ENCODE measurements at places on chromosomes 2 and 18.
A peak's percentile ranks its signal among the peaks of the same experiment; 100 is the strongest.

DNA sequence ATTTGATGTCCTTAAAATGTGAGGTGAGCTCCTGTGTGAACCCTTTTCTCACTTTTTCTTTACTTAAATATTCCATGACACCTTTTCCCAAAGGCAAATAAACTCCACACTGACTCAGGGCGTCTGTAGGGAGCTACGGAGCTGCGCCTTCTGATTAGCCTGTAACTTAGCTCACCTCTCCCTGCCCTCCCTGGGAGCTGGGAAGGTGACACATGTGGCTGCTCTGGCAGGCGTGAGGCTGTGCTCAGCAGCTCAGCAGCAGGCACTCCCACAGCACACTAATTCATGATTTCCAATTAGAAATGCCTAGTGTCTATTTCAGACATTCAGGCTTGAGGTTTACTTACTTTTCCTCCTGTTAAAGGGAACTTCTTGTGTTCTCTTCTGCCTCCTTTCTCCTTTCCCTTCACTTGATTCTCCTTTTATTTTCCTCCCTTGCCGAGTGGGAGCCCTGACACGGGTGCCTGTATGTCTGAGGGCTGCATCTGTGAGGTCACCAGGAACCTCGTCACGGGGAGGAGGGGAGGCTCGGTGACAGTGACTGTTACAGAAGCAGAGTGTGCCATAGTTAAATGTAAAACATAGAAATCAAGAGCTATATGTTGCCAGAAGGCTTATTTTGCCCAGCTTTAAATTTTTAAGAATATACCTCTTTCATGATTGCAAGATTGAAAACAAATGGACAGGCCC lies 437.1 kb downstream of the DCDC2C start:
- DNase-seq = no peak

- no peak for DNase-seq
Observed at GRCh38 chr2:72788756-72789155, 37.1 kb downstream of the EXOC6B start.

- DNase-seq = no peak
Observed at GRCh38 chr2:46610021-46610420, 130.7 kb downstream of the TMEM247 start.

GRCh38 chr2:181430406-181431118 lies 26.6 kb upstream of the ITGA4 start:
- no peak for DNase-seq

- DNase-seq = no peak
Observed at GRCh38 chr18:45341454-45341853, 273.8 kb upstream of the SLC14A2 start.

DNA sequence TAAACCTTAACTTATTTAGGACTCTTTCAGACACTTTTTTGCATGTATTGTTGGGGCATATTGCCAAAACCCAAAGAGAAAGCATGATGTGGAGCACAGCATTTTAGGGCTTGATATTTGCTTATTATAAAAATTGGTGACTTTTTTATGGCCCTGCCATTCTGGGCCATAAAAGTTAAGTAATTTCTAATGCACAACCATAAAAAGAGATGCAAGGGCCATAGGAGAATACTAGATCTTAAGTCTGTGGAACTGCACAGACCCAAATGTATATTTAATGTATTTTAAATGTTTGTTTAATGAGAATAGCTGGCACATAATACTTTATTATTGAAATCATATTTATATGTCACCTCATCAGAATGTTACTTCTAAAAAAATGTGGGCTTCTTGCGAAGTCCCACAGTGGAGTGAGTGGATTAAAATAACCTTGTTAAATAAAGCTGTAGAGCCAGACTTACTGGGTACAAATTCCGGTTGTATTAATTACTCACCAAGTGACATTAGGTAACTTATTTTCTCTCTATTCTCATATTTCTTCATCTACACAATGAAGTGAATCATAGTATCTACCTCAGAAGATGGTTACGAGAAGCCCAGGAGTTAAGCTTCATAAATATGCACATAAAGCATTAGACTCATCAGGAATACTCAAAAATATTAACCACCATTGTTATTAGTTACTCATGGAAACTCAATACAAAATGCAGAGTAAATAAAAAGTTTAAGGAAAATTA lies 52.2 kb downstream of the HNMT start:
- DNase-seq = no peak

DNA sequence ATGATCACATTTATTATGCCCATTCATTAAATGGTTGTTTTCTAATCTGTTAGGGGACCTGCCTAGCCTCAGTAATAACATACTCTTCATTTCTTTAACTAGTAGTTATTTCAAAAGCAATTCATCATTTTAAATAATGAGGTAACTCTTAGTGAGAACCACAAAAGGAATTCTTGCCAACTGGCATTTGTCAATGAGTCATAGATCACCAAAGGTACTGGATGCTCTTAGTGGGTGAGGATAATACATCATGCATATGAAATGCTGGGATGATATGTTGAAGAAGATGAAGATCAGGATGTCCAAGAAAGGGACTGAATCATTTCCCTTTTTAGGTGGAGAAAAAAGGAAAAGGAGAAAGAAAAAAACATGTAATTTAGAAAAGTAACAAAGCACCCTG lies 826.2 kb upstream of the DDX18 start:
- DNase-seq = no peak

- DNase-seq = no peak
Observed at GRCh38 chr18:78418379-78418778, 561.2 kb upstream of the SALL3 start.

DNA sequence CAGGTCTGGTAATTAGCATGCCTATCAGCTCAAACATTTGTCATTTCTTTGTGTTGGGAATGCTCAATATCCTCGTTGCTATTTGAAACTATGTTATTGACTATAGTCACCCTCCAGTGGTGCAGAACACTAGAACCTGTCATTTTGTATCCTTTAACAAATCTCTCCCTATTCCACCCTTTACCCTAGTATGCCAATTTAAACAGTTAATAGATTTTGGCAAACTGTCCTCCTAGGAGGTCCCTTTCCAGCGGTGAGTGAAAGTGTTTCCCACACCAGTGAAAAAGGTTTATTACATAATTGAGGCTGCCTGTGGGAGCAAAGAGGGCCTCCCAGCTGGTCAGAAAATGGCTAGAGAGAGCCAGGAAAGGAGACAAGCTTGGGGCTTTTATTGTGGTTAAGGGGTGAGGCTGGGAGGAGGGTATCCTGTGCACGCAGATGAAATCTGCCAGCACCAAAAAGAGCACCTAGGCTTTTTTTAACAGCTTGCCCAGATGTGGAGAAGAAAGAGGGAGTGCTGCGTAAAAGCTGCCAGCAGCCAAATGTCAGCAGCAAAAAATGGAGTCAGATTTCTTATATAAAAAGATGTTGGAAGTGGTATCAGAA lies 1.8 kb upstream of the DRC1 start:
- DNase-seq = no peak

DNA sequence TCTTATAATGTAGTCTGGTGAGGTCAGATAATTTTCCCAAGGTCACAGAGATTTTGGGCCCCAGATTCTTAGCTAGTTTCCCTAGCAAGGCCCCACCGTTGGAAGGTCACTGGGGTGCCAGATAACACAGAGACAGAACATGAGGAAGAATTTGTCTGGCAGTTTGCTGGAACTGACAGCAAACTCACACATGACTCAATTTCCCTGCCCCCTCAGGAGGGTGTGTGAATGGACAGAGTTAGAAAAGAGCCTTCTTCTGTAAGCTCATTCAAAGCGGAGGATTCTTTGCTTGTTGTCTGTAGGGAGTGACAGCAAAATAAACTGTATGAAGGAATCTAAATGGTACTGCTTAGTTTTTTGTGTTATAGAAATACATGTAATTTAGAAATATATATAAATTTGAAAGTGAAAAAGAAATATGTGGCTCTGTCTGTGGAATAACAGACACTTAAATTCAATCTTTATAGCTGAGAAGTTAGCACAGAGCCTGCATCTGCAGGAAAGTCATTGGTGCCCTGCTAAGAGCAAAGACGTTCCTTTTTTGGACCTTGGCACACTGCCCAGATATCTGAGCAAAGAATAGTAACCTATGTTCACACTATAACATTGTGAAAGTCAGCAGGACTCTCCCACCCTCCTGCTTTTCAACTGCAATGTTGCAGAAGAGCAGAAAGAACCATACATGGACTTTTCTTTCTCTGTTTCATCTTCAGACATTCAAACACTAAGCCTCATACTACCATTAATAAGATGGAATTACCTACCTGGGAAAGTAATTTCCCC lies 2.1 kb downstream of the MDH1 start:
- DNase-seq = no peak

DNA sequence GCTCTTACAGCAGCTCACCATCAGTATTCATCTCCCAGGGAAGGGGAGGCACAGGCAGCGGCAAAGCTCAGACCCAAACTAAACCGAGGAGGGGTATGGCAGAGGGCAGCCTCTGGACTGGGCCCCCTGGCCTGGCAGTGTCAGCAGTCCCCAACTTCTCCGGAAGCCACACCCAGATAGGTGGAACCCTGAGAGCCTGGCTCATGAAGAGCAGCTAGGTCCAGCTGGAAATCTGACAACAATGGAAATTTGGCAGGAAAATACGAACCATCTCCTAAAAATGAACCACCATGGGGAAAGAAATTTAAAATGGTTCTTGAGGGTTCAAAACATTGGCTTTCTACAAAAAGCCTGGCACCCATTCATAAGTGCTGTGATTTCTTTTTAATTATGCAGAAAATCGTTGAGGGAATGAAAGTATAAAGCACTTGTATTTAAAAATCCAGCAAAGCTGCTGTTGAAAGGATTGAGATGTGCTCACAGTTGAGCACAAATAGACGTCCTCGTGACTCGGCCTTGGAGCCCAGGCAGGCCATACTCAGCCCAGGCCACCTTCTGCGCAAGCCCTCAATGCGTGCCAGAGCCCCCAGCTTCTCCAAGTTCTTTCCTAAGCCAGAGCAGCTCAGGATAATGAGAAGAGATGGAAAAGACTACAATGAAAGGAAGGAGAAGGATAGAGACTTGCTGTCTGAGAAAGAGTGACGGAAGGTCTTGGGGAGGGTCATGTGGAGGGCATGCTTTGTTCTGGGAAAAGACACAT lies 93.0 kb downstream of the COL6A3 start:
- no peak for DNase-seq

- no peak for DNase-seq
Observed at GRCh38 chr2:178895872-178896271, 88.6 kb upstream of the TTN start.

- no peak for DNase-seq
Observed at GRCh38 chr2:120539937-120540718, 194.2 kb downstream of the INHBB start.

- DNase-seq = no peak
Observed at GRCh38 chr18:77481541-77481940, 231.9 kb downstream of the GALR1 start.

DNA sequence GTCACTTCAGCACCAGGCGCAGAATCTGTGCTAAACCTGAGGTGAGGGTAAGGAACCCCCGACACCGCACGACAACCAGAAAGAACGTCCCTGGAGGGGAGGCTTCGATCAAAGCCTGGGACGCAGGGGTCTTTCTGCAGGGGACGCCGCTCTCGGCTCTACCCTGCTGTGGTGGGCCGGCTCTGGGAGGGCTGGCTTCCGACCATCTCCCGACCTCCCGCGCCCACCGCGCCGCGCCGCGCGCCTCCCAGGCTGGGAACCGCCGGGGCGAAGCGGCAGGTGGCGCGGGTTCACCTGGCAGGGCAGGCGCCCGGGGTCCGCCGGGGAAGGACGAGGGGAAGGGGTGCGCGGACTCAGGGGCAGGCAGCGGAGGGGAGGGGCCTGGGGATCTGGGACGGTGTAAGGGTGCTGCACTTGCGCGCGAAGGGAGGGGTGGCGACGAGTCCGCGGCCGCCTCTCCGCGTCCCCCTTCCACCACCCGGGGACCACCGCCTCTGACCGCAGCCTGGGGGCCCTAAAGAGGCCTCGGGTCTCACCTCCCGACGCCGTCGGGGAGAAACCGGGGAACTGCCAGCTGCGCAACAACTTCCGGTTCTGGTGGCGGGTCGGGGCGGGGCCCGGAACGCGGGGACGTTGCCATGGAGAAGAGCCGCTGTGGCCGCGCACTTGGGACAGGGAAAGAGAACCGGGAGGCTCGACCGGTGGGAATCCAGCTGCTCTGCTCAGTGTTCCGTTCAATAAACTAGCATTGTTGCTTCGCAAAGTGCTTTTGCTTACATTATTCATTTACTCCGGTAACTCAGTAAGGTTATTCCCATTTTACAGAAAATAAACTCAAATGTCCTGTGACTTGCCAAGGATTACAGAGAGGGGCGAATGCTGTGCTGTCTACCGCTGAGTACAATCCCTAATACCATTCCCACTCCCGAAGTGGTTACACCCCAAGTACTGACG lies at the start of gene ZNF396:
Gene ZNF396, minus strand, starts transcription at position 596 of the 954 bp plus-strand sequence. CDS start 3,045 bp downstream, outside the sequence.
- DNase-seq = peak; percentile 5

- no peak for DNase-seq
Observed at GRCh38 chr2:39730685-39731302, 48.3 kb downstream of the THUMPD2 start.

- DNase-seq = no peak
Observed at GRCh38 chr2:160942476-160943142, 217.6 kb upstream of the TANK start.

- DNase-seq = no peak
Observed at GRCh38 chr2:9770006-9770307, 73.3 kb upstream of the TAF1B start.

- DNase-seq = no peak
Observed at GRCh38 chr2:97723156-97724072, 10.0 kb downstream of the ZAP70 start.

GRCh38 chr2:84631047-84631446 lies 114.7 kb downstream of the DNAH6 start:
- no peak for DNase-seq

- no peak for DNase-seq
Observed at GRCh38 chr2:214989187-214989586, 149.2 kb downstream of the ABCA12 start.

GRCh38 chr2:33443274-33443829 lies 33.1 kb upstream of the RASGRP3 start:
- DNase-seq = no peak

DNA sequence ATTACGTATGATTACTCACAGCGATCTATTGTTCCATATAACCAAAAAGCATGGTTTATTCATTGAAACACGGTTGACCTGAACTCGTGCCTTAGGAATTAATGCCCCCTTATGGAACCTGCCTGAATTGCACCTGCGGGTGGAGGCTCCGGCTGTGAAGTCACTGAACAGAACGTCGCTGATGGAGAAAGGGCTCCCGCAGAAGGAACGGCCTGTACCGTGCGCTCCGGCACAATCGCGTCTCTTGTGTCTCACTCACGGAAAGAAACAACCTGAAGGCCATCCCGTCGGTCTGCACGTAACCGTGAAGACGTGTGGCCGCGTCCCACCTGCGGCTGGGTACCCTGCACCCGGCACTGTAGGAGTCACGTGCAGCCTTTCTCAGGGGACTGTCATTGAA lies 133.1 kb downstream of the NFATC1 start:
- no peak for DNase-seq

DNA sequence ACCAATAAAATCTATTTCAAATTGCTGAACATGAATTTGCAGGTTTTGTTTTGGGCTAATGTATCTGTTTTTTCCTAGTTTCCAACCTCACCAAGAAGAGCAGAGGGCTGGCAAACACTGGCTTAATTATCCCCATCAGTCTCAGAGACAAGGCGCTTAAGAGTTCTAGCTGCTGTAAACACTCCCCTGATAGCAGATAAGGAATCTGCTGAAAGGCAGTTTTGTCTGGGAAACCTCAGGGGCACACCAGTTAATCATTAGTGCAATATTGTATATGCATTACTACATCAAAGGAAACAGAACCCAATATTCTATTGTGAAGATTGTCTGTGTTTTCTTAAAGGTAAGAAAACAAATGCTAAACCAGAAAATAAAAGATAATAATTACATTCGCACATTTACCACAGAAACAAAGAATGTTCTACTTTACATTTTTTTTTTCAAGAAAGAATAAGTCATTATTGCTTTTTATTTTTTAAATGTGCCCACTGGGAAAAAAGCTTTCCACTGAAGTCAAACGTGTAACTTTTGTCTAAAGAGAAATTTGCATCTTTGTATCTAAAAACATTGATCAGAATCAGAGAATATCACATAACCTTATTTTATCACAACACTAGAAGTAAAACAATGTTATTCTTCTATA lies 179.1 kb downstream of the ERBB4 start:
- no peak for DNase-seq
